ENCODE measurements at places on chromosomes 11 and 22.

DNA sequence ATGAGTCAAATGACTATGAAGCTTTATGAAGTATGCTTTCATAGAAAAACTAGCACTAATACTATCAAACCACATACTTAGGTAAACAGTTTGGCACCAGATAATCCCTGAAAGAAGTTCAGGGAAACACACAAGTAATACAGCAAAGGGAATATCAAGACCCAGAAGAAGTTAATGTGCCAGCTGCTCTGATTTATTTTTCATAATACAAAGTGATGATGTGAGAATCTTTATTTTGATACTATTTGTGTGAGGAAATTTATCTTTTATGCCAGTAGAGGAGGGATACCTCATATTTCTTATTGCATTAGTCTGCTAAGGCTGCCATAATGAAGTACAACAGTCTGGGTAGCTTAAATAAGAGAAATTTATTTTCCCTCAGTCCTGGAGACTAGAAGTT lies 67.7 kb upstream of the ANO3 start:
- no peak for DNase-seq

GRCh38 chr22:37193629-37194191 lies 5.7 kb upstream of the C1QTNF6 start:
- DNase-seq, result no peak

DNA sequence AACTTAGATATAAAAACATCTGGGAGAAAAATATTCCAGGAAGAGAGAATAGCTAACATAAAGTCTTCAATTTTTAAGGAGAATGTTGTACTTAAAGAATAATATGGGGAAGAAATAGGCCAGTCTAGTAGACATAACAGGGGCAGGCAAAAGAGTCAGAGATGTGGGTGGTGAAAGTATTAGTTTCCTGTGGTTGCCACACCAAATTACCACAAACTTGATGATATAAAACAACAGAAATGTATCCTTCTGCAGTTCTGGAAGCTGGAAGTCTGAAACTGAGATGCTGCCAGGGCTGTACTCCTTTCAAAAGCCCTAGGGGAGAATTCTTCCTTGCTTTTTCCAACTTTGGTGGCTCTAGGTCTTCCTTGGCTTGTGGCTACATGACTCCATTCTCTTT lies 1309.7 kb downstream of the LRRC4C start:
- no peak for DNase-seq

GRCh38 chr11:90699791-90700400 lies 477.0 kb upstream of the CHORDC1 start:
- DNase-seq, result no peak

GRCh38 chr11:14809466-14809865 lies 82.6 kb downstream of the CYP2R1 start:
- DNase-seq, result no peak

GRCh38 chr11:85052636-85053035 lies 574.5 kb downstream of the DLG2 start:
- DNase-seq, result no peak

DNA sequence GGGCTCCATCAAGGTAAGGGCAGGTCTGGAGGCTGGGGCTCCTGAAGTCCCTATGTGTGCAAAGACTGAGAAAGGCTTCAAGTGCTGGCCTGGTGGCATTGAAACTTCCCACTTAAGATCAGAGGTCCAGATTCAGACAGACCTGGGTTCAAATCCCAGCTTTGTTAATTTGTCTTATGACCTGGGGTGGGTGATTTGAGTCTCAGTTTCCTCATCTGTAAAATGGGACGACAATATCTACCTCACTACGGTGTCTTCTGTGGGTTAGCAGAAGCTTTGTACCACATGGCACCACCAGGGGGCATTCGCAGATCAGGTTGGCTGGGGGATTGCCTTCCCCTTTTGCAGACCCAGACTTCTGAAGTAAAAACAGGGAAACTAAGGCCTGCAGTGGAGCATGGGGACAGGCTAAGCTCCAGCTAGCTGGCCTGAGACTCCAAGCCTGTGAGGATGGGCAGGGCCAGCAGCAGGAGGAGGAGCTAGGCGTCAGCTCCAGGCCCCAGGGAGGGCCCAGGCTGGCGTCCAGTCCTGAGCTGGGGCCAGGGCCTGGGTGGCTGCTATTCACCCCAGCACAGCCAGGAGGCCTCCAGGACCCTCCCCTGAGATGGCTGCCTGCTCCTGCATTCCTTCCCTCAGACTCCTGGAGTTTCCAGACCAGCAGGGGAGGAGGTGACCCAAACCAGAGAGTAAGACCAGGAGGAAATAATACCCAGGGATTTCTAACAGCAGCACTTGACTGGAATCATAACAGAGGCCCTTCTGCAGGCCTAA lies 1.5 kb downstream of the CASTOR1 start:
- peak; percentile 87 for DNase-seq

DNA sequence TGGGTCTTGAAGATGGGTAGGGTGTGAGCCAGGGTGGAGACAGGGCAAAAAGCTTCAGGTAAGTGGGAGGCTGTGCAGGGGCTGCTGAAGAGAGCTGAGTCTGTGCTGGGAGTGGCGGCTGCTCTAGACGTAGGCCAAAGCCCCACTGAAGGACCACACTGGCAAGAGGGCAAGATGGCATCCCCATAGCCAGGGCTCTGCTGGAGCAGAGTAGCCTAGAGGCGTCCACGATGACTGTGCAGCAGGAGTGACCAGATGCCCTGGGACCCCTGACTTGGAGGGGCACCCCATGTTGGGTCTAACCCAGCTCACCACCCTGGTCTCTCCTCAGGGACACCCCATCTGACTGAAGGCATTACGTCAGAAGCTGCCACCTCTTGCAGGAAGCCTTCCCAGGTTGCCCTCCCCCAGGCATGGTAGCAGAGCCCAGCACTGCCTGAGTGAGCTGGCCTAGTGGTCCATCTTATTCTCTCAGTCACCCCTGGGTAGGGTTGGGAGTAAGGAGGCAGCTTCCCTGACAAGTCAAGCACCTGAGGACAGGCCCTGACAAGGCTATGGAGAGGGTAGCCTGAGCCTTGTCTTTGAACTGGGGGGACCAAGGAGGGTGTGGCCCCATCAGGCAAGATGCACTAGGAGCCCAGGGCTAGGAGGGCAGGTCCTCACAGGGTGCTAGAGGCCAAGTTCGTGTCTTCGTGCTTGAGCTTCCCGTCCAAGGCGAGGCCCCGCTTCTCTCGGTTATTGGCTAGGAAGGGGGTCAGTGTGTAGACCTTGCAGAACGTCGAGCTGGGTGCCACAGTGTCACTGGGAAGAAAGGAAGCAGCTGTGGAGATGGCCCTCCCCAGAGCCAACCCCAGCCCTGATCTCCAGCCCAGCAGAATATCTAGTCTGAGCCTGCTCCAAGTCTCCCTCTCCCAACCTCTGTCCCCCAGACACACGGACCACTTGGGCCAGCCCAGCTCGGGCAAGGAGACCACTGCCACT lies 33.1 kb downstream of the TPBGL start:
- DNase-seq, result no peak

- DNase-seq, result no peak
Measured at GRCh38 chr11:129204150-129204838, 12.2 kb upstream of the ARHGAP32 start.

DNA sequence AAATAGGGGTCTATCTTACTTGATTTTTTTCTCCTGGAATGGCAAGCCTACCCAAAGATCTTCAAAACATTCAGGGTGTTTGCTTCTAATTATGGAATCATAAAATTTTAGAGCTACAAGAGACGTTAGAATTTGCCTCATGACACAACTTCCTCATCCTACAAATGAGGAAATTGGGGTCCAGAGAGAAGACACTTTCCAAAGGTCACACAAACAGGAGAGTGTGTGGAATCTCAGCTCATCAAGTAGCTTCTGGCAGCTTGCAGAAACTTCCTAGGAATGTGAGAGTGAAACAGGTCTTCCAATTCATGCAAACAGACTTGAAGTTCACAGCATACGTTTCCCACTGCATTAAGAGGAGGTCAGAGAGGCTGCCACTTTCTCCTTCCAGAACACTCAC lies 976.0 kb downstream of the OPCML start:
- no peak for DNase-seq

DNA sequence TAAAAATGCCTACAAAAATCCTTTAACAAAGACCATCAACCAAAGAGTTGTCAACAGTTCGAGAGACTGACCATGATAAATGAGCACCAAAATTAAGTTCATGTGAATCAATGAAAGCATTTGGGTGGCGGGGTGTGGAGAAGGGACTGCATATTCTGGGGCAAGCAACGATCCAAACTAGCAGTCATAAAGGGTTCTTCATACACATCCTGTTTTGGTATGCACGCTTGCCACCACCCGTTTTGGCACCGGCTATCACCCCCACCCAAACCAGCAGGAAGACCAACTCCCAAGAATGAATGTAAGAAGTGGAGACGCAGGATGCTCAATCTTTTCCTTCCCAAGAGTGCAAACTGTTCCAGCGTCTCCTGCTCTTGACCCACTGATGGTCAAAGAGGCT lies 80.8 kb downstream of the SGSM3 start:
- no peak for DNase-seq

DNA sequence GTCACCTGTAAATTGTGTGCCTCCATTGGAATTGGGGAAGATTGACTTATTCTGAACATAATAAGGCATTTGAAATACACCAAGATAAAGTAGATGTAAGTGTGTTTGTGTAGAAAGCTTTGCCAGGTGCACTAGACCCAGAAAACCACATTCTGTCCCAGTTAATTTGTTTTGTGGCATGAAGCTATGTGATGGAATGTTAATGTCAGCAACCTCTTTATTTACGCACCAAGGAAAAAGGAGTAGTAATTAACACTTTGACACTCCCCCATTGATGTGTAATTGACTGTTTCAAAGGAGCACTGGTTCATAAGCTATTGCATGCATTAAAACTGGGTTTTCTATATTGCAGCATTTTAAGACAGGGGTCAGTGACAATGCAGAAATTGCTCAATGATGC lies 14.3 kb downstream of the EIF3M start:
- no peak for DNase-seq

DNA sequence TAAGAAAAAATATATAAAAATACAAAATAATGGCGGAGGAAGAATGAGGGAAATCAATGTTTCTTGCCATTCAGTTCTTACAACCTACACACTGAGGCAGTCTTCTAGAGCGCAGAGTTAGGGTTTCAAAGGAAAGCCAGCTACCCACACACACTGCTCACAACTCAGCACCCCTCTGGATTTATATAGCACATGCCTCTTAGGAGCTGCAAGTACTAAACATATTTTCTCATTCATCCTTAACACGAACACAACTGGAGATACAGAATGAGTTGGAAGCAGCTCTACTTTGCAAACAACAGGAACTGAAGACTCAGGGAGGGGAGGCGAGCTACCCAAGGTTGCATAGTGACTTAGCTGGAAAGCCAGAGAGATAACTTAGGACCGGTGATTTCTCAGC lies 293.8 kb downstream of the CTTN start:
- DNase-seq, result no peak

DNA sequence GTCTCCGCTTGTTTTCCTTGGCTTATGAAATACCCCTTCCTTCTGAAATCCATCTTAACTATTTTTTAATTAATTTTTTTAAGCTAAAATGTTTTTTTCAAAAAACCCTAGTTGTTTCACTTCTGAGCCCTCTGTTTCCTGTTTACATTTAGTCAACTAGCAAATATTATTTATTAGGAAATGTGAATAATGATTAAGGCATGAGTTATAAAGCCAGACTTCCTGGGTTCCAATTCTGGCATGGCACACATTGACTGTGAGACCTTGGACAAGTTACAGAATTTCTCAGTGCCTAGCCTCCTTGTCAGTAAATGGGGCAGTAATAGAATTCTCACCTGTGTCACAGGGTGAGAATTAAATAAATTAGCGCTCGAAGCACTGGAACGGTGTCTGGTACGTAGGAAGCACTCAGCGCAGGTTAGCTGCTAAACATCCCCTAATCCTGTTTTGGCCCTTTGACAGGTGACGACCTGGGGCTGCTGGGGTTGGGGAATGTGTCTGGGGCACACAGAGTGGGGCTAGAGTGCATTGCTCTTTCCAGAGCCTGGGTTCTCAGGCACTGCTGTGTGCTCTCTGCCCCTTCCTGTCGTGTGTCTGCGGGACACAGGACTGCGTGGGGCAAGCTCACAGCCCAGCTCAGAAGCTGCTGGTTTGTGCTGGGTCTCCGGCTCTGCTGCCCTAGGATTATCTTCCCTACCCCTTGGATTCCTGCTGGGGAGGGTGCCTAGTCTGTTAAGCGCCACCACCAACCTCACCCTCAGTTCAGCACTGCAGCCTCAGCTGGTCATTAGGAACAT lies 13.1 kb downstream of the PANX1 start:
- DNase-seq, result no peak

GRCh38 chr22:19848298-19849224 lies 6.1 kb downstream of the GNB1L start:
- no peak for DNase-seq

DNA sequence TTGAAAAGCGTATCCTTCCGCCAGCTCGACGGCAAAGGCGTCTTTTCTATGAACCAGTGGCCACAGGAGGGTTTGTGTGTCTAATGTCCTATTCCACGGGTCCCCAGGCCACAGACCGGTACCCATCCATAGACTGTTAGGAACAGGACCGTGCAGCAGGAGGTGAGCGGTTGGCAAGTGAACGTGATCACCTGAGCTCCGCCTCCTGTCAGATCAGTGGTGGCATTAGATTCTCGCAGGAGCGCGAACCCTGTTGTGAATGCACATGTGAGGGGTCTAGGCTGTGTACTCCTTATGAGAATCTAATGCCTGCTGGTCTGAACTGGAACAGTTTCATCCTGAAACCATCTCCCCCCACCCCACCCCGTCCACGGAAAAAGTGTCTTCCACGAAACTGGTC lies 62.7 kb upstream of the KCNQ1OT1 start:
- DNase-seq, result no peak

DNA sequence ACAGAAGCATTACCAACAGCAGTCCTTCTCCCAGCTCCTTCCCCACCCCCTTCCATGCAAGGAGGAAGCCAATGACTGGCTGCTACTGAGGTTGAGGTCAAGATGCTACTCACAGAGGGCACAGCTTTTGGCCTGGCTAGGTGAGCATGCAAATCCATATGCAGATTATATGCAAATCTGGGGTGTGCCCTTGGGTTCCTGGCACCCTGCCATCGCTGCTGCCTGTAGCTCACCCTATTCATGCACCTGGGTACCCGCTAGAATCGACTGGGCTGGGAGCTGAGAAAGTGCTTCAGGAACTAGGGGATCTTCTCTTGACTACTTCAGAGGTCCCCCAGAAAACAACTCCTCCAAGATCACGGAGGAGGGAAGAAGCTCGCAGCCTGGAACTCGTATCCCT lies 4.0 kb downstream of the DSCAML1 start:
- DNase-seq, result no peak

- DNase-seq, result no peak
Measured at GRCh38 chr11:8201644-8202365, 33.0 kb upstream of the RIC3 start.

DNA sequence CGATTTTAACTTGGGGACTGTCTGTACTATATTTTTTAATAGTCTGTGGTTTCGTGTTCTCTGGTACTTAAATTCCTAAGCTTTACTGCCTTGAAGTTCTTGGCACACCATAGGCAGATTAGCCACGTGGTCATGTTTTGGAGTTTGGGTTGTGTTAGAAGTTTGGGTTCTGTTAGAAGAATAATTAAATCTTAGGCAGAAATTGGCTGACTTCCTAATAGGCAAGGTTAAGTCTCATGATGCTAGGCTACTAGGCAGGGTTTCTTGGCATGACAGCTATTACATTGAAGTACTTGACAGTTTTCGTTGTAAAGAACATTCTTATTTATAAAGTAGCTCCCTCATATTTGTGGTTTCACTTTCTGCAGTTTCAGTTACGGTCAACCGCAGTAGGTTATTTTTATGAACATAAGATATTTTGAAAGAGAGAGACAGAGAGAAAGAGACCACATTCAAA lies 30.0 kb upstream of the MMP7 start:
- no peak for DNase-seq
